ENCODE measurements at places on chromosomes 5 and 9.

- no peak for DNase-seq
These were observed 5.6 kb upstream of the PAM start for GRCh38 chr5:102749416-102750030.

- DNase-seq: no peak
These were observed 267.2 kb downstream of the MAT2B start for GRCh38 chr5:163772644-163773043.

GRCh38 chr5:149809931-149810691, 80.0 kb downstream of the PPARGC1B start:
- no peak for DNase-seq

GRCh38 chr5:160923936-160924710, 72.1 kb upstream of the ATP10B start:
- DNase-seq: no peak

DNA sequence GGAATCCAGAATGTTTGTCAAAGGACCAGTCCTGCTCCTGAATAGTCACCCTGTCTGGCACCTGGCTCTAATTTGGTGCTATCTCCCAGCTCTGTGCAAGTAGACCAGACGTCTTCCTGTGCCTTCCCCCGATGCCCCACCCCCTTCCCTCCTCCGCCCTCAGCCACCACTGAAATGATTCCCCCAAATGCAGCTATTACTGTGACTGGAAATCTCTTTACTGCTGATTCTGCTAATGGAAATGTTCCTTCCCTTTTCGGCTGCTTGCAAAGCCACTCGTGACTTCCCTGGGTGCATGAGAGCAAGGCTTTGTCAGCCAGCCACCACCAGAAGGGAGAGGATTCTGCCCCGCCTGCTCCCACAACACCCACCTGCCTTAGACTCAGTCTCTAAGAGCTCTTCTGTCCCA, 11.4 kb downstream of the ASTN2 start:
- DNase-seq: no peak

GRCh38 chr5:10290438-10290837, 17.3 kb downstream of the CMBL start:
- DNase-seq: no peak

All from fibroblast of mammary gland (primary cell).